AG10803 (cell line): ENCODE measurements at places on chromosomes 2 and 18.

DNA sequence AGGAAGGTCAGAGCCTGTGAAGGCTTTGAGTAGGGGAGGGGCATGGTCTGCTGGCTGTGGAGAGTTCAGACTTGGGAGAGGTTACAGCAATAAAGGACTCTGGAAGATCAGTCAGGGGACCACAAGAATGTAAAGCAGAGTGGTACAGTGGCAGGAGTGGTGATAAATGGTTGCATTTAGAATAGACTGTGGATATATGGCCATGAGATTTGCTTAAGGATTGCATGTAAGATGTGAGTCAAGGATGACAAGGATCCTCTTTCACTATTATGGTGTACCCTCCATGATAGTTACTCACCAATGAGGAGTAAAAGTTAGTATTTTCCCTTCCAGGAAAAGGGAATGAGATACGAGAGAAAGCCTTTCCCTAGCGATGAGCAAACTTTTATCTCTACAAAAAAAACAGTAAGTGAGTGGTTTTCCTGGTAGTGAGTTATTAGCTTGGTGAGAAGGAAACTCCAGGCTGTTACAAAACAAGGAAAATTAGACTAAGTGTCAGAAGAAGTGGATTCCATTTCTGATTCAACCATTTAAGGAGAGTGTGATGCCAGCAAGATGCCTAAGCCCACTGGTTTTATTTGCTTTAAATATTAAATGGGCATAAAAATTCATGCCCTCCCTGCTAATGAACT lies 818.0 kb upstream of the ACVR2A start:
- peak; percentile 91 for DNase-seq

- no peak for DNase-seq
These were observed 14.0 kb upstream of the PDIA6 start for GRCh38 chr2:10826625-10827024.

DNA sequence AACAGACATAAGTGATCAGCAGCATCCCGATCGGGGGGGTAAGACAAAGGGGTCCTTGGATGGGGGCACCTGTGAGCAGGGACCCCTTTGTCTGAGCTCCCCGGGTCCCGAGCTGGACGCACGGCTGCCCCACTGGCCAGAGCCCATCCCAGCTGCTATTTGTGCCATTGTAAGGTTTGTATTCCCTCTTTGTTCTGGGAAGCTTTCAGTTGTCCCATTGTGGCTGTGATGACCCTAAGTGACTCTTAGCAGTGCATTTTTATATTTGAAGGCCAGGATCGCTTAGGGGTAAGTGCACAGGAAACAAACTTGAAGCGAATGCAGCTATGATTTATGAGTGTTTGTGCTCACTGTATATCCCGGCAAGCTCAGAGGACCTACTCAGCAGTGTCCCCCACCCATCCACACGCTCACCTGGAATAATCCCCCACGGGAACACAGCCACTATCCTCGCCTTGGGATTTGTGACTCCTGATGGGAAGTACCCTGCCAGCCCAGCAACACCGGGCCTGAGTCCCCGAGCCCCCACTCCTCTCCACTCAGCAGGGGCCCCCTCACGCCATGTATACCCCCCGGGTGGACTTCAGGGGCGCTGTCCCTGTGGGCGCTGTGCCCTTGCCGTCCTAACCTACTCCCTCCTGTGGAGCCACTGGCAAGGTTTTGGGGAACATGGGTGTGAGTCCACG lies 80.1 kb downstream of the MBP start:
- no peak for DNase-seq

- DNase-seq, result peak; percentile 83
These were observed 306.0 kb upstream of the COL3A1 start for GRCh38 chr2:188668017-188668680.

DNA sequence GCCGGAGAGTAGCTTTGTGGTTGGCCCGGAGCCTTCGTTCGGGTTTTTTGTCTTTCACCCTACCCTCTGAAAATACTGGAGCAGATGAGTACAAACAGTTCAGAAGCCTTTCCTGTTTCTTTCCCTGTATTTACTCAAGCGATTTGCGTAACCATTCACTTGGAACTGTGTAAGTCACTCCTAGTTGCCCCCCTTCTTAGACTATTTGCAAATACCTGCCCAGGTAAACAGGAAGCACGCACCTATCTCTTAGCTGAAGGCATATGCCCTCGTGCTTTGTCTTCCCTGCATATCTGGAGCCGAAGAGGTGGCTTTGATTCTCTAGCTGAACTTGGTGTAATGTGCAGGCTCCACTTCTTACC lies 1.4 kb downstream of the KCNS3 start:
- no peak for DNase-seq

DNA sequence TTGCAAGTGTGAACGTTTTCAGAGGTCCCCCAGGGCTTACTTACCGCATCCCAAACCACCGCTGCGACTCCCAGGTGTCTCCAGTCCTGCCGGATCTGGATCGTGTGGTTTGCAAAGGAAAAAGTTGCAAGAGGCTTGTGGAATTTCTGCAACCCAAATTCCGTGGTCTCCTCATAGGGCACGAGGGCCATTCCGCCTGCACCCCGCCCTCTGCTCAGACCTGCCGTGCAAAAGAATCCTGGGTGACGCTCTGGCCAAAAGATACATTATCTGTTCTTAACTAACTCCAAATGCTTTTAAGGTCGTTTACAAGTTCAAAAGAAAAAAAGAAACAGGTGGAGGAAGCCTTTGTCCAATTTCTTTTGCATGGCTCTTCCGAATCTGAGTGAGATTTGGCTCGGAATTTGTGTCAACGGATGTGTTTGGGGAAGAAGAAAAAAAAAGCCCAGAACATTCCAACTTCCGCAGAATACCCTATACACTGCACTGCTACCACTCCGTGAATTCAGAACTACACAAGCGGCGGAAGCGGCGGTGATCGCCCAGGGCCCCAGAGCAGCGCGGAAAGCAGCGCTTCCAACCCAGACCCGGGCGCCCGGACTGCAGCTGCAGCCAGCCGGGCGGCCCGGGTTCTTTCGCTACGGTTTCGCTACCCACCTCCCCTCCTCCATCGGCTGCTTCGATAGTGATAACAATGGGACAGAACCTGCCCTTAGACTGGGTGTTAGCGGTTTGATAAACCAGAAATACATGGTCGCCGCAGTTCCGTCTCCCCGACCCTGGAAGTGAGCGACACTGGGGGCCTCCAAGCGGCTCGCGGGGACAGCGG lies 795 bp downstream of the METTL21A start:
- peak; percentile 66 for DNase-seq

DNA sequence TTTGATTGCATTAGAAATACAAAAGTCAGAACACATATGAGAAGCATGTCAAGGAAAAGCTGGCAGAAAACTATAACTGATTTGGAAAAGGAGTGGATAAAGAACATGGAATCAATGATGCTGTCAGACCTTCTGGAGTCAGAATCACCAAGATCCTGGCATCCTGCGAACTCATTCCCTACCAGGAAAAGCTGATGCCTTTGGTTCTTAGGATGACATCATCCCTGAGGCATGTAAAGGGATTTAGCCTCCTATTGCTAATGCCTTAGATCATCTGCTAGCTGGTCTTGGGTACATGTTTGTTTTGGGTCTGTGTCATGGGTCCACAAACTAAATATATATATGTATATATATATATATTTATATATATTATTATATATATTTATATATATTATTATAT lies 680.7 kb downstream of the EPHA4 start:
- DNase-seq, result peak; percentile 46

GRCh38 chr2:39523308-39524044 lies 86.4 kb upstream of the MAP4K3 start:
- peak; percentile 92 for DNase-seq

GRCh38 chr2:237627441-237628246 lies at the start of gene LRRFIP1:
LRRFIP1 (plus strand) TSS chr2:237627587; CDS start chr2:237627645, 58 bp downstream.
- no peak for DNase-seq

GRCh38 chr2:241003830-241004564 lies 5.6 kb downstream of the SNED1 start:
- DNase-seq, result no peak

- DNase-seq, result peak; percentile 68
These were observed 204.6 kb downstream of the RAB3GAP1 start for GRCh38 chr2:135256531-135257260.

DNA sequence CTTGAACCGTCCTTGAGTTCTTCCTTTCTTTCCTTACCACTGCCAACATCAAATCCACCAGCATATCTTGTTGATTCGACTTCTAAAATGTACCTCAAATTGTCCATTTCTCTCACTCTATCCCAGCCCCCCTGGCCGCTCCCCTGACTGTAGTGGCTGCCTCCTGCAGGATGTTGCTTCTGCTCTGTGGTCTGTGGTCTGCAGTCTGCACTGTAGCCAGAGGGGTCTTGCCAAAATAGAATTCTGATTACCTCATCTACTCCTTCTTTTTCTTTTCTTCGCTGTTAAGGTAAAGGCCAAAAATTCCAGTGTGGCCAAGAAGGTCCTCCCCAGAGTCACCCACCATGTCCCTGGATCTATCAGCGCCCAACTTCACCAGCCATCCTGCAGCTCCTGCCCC lies 79.5 kb upstream of the ALPP start:
- DNase-seq, result no peak

GRCh38 chr2:215434447-215435279 lies 1.2 kb downstream of the FN1 start:
- peak; percentile 28 for DNase-seq
